ENCODE measurements at places on chromosomes 16 and 17.

- peak; percentile 72 for DNase-seq
These were observed 1.1 kb downstream of the FLII start for GRCh38 chr17:18257268-18257981.

DNA sequence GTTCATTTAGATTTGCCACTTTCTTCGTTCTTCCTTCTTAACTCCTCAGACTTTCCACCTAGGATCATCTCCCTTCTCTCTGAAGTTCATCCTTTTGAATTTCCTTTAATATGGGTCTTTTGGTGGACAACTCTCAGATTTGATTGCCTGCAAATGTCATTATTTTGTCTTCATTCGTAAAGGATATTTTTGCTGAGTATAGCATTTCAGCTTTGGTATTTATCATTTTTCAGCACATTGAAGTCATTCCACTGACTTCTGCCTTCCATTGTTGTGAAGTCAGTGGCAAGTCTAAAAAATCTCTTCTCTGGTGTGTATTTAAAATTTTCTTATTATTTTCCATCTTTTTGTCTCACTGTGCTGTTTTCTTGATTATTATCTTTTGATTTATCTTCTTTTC, 45.4 kb downstream of the GAN start:
- DNase-seq: no peak

- DNase-seq: no peak
These were observed 173.1 kb upstream of the NLRP1 start for GRCh38 chr17:5757314-5757907.

DNA sequence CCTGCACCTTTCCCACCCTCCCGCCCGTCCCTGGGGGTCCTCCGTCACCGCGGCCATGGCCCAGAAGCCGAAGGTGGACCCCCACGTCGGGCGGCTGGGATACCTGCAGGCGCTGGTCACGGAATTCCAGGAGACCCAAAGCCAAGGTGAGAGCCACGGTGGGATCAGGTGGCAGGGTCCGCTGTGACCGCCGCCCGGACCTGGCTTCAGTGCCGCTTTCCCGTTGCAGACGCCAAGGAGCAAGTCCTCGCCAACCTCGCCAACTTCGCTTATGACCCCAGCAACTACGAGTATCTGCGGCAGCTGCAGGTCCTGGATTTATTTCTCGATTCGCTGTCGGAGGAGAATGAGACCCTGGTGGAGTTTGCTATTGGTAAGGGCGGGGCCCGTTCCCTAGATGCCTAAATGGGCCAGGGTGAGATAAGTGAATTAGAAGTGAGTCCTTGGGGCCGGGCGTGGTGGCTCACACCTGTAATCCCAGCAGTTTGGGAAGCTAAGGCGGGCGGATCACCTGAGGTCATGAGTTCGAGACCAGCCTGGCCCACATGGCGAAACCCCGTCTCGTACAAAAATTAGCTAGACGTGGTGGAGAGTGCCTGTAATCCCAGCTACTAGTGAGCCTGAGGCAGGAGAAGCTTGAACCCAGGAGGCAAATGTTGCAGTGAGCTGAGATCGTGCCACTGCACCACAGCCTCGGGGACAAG, 617 bp downstream of the ARMC7 start:
- DNase-seq: no peak

DNA sequence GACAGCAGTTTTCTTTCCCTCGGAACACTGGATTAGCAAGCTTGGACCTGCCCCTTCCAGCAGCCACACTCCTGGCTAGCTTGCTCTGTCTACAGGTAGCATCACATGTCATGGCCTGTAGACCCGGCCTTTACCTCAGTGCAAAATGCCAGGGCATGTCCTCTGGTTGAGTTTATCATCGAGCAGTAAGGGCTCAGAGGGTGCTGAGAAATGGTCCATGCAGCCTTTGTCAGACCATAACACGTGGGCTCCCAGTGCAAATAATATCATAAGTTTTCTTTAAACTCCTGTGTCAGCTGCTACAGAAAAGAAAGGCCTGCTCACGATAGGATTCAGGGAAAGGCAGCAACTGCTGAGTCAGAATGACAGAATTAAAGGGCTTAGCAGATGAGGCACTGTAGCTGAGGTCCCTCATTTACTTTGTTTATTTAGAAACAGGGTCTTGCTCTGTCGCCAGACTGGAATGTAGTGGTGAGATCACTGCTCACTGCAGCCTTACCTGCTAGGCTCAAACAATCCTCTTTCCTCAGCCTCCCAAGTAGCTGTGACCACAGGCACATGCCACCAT, 8.0 kb upstream of the GNA13 start:
- no peak for DNase-seq

DNA sequence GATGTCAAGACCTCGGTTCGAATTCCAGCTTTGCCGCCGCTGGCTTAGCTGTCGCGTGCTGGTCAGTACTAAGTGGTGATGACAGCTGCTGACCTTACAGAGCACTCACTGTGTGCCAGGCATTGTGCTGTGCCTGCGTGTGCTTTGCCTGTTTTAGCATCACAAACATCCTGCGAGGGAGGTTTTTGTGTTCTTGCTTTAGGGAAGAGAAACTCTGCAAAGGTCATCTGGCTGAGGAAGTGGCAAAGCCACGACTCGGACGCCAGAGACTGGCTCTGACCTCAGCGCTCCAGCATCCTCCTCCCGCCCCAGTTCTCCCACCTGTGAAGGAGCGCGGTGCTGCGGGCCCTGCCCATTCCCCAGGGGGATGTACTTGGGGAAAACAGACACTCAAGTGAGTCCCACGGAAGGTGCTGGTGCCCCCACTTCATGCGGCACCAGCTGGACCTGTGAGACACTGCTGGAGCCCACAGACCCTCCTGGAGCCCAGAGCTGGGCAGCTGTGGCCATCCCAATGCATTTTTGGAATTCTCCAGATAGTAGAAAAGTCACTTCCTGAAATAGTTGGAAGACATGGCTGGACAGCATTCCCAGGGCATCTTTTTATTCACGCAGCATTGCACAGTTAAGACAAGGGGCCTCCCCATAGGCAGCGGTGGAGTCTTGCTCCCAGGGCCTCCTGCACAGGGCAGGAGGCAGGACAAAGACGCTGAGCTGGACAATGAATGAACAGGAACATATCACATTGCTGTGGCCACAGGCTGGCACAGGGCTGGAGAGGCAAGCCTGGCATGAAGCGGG, 20.0 kb upstream of the HERPUD1 start:
- peak; percentile 80 for DNase-seq

- DNase-seq: no peak
These were observed 279.5 kb downstream of the SEC14L1 start for GRCh38 chr17:77420095-77420803.

DNA sequence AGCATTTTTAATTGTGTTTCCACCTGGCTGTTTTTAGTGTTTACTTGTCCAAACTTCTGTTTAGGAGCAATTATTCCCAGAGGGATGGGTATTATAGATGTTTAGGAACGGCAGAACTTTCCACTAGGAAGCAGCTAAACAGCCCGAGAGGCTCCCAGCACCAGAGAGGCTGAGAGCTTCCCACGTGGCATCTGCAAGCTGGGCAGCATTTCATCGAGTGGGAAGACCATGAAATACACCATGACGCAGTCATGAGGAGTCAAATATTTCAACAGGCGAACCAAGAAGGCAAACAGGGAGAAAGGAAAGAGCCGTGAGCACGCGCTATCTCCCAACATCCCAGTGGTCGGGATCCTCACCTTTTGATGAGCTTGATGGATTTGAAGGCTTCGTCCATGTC, 24.1 kb downstream of the TMEM204 start:
- no peak for DNase-seq

DNA sequence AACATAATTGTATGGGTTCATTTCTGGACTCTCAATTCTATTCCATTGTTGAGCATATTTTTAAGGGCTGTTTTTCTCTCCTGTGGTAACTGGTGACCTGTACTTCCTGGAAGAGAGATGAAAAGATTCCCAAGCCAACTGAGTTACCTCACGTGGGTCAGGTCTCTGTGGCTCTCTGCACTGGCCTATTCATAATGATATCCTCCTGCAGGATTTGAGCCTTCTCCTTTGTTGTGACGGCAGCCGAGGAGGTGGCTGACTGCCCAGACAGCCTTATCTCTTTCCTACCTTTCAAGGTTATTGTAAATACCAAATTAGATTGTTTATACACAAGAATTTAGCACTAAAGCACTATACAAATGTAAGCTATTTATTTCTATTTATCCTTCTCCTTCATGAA, 2.7 kb upstream of the ACE start:
- no peak for DNase-seq

DNA sequence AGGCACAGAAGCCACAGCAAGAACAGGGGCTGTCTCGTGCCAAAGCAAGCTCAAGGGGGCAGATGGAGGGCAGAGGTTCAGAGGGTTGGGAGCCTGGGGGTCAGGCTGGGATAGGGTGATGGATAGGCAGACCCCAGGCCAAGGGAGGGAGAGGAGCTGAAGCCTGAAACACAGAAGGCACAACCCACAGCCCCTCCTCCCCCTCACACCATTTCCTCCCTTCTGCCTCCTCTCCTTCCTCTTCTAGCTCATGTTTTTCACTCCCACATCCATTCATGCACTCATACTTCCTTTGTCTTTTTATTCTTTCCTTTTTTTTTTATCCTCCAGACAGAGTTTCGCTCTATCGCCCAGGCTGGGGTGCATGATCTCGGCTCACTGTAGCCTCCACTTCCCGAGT, 61.1 kb downstream of the SOCS1 start:
- no peak for DNase-seq

GRCh38 chr17:80372922-80373570, 41.9 kb upstream of the ENDOV start:
- no peak for DNase-seq

DNA sequence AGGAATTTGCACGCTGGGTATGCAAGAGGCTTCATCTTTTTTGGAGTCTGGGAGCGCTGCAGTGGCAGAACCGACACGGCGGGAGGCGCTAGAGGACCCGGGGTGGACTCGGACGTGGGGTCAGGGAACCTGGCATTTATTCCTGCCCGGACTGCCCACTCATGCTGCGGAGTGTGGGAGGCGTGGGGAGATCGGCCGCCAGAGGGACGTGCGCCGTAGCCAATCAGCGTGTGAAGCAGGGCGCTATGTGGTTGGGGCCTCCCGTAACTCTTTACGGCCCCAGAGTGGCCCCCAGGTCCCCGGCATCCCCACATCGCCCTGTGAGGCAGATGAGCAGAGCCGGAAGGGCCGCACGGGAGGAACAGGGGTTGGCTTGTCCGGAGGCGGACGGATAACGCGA, 11.2 kb downstream of the FLYWCH2 start:
- no peak for DNase-seq

- DNase-seq: no peak
These were observed 51.8 kb upstream of the GPRC5B start for GRCh38 chr16:19936441-19936840.

GRCh38 chr16:13390093-13390985, 488.9 kb downstream of the SHISA9 start:
- DNase-seq: peak; percentile 29

DNA sequence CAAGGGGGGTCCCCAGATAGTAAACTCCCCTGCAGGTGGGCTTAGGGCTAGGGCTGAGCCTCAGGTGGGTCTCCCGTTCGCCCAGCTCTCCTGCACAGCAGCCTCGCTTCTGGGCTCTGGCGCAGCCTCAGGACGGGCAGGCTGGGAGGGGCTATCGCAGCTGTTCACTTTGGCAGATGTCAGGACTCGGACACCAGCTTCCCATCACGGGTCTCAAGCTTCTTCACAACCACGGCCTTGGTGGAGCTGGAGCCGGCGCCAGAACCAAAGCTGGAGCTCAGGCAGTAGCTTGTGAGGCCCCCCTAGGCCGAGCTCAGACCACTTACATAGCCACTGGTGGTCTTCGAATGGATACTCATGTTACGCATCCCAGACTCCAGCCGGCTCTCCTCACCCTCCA, 26.0 kb downstream of the CLEC3A start:
- DNase-seq: no peak

DNA sequence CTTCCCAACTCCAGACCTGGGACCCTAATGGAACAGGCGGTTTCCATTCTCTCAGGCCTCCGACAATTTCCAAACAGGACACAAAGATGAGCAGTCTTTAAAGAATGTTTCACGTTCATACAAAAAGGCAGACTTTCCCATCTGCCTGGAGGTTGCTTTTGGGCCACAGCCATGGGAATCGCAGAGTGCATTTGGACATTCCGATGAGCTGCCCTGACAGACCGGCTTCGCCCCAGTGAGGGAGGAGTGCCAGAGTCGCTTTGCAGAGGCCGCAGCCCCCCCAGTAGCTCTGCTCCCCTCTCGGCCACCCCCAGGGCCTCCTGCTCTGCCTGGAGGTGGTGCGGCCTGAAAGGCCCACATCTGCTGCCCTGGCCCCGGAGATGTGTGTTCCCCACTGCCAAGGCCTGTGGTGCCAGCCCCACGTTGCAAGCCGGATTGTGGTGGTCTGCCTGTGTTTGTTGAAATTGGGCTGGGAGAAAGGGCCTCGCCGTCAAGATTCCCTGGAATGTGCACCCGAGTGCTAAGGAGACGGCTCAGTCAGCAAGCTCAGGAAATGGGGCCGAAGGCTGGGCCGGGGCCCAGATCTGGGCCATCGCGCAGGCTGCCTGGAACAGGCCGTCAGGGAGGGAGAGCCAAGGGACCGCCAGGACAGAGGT, 89.8 kb downstream of the C16orf95 start:
- DNase-seq: no peak

- no peak for DNase-seq
These were observed 5.3 kb downstream of the ARHGAP17 start for GRCh38 chr16:25009822-25010221.

DNA sequence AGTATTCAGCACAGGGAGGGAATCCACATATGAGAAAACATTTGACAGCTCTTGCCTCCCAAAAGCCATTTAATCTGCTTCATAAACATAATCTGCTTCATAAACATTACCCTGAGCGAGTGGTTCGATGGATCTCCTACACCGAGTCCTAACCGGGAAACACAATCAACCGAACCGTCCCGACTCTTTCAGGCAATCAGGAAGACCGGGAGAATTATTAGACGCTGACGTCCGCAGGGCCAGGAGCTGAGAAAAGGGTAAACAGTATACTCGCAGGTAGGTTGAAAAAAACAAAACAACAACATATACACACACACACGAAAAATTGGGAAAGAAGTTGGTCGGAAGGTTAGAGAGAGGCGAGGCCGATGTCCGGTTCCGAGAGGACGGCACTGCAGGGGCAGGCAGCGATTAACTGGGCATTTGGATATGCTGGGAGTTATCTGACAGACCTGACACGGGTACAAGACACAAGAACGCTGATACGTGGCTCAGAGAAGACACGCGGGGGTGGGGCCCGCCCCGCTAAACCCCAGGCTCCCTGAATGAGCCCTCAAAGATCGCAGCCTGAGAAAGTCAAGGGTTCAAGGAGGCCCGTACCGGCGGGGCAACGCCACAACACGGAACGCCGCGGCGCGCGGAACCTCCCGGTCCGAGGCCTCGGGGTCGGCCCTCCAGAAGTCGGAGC, 585 bp downstream of the AP1G1 start:
- DNase-seq: peak; percentile 62

GRCh38 chr16:14608604-14609003, 21.5 kb downstream of the PARN start:
- no peak for DNase-seq

DNA sequence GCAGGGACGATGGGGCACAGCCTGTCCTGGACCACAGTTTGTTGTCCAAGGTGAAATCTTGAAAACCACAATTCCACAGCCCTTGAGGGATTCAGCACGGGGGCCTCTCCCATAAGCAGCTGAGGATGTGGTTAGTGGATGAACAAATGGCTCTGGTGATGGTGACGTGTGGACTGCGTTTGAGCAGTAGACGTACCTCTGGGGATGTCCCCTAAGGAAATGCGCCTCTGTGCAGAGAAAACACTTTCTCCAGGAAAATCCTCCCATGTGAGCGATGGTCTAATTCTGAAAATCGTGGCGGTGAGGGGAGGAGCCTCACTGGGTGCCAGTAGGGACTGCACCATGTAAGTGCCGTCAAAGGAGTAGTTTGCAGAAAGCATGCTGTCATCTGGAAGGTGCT, 2.7 kb upstream of the SEPTIN12 start:
- DNase-seq: no peak
